Breast epithelium (tissue), 4 donors: ENCODE measurements at places on chromosomes 11 and 22. TPM values are rescaled to one million over a fixed set of nuclear protein-coding genes. Genes with fewer than 3 reads are reported as not detected.

DNA sequence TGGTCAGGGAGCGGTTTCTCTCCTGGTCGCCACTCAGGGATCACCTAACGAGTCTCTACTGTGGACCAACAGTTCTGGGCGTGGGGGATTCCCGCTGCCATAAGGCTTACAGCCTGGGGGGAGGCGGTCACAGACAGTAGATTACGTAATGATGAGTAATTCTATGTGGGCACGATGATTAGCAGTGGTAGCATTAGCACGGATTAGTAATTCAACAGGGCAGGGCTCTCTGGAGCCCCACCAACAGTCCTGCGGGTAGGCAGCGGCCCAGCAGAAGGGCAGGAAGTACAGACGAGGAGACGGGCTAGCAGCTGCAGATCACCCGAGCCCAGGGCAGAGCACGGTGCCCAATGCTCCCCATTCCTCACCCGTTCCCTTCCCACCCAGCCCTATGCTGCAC is 3.6 kb downstream of the SHISAL1 start:
- no peak overlapping the region for H3K4me3 ChIP-seq
- no peaks in the 10 kb centered on the region for H3K27me3 ChIP-seq
- no peaks in the 10 kb centered on the region for H3K36me3 ChIP-seq
- DNase-seq = no peak

DNA sequence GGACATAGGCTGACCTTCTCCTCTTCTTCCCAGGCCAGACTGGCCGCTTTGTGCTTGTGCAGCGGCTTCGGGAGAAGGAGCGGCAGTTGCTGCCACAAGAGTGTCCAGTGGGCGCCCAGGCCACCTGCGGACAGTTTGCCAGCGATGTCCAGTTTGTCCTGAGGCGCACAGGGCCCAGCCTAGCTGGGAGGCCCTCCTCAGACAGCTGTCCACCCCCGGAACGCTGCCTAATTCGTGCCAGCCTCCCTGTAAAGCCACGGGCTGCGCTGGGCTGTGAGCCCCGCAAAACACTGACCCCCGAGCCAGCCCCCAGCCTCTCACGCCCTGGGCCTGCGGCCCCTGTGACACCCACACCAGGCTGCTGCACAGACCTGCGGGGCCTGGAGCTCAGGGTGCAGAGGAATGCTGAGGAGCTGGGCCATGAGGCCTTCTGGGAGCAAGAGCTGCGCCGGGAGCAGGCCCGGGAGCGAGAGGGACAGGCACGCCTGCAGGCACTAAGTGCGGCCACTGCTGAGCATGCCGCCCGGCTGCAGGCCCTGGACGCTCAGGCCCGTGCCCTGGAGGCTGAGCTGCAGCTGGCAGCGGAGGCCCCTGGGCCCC is 1.4 kb downstream of the RASSF7 start:
- H3K4me1 ChIP-seq = no peaks in the 10 kb centered on the region
- H3K4me3 ChIP-seq = no peak overlapping the region
- no peaks in the 10 kb centered on the region for H3K27me3 ChIP-seq
- no peak overlapping the region for H3K27ac ChIP-seq

APBB1 gene
- 40.0 TPM for total RNA-seq

- no peak overlapping the region for H3K27ac ChIP-seq
- no peaks in the 10 kb centered on the region for H3K36me3 ChIP-seq
- no peaks in the 10 kb centered on the region for H3K27me3 ChIP-seq
- H3K4me1 ChIP-seq = no peaks in the 10 kb centered on the region
Observed at GRCh38 chr11:132714859-132715440, 817.4 kb downstream of the OPCML start.

- no peak for DNase-seq
- no peak overlapping the region for H3K4me3 ChIP-seq
- H3K36me3 ChIP-seq = no peaks in the 10 kb centered on the region
- H3K27me3 ChIP-seq = no peaks in the 10 kb centered on the region
Observed at GRCh38 chr22:37163575-37164504, 14.1 kb upstream of the IL2RB start.

PRR33 gene
- not detected for total RNA-seq

GRIA4 gene
- total RNA-seq = 14.1 TPM

SYCE3 gene
- total RNA-seq = not detected

DNA sequence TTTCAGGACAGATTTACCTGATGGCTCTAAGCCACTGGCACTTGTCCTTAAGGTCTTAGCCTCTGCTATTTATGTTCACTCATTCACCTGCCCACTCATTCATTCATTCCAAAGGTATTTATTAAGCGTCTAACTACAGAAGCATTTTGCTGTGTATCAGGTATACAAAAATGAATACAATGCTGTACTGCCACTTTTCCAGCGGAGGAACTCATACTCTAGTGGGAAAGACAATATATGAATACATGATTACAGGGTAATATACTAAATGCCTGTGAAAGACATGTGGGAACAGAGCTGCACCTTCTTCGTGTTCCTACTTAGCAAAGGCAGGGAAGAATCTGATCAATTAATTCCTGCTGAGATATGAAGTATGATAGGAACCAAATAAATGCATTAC is 43.7 kb downstream of the CLMP start:
- no peak for DNase-seq
- H3K27ac ChIP-seq = no peak overlapping the region
- H3K27me3 ChIP-seq = no peaks in the 10 kb centered on the region
- no peaks in the 10 kb centered on the region for H3K36me3 ChIP-seq
- no peak overlapping the region for H3K4me3 ChIP-seq

PATE4 gene
- total RNA-seq = not detected
